Stimulated activated CD4-positive, alpha-beta T cell treated with anti-CD3 and anti-CD28 coated beads, Interleukin-1b, Interleukin-23, amount 100 ng/mL, for 1 hour (primary cell): ENCODE measurements at places on chromosomes 4 and X.

GRCh38 chr4:109183931-109184490 is 118.4 kb downstream of the COL25A1 start:
- no peak for DNase-seq

GRCh38 chrX:74371425-74372222 is 49.7 kb upstream of the SLC16A2 start:
- no peak for DNase-seq

GRCh38 chr4:40399578-40399977 is 64.4 kb downstream of the CHRNA9 start:
- DNase-seq: no peak

DNA sequence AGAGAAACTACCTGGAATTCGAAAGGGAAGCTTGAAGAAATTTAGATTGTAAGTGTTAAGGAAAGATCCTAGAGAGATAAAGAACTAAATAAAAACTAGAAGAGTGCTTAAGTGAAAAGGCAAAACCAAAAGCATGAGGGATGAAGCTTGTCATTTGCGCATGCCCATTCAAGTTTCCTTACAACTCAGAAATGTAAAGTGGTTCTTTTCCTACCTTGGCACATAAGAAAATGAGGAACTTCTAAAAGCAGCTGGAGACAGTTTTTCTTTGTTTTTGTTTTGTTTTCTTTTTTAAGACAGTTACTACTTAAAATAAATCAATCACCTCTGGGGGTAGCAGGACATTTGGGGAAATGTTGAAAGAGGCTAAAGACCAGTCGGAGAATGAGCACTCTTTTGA is 1304.4 kb upstream of the PCDH7 start:
- DNase-seq: no peak

DNA sequence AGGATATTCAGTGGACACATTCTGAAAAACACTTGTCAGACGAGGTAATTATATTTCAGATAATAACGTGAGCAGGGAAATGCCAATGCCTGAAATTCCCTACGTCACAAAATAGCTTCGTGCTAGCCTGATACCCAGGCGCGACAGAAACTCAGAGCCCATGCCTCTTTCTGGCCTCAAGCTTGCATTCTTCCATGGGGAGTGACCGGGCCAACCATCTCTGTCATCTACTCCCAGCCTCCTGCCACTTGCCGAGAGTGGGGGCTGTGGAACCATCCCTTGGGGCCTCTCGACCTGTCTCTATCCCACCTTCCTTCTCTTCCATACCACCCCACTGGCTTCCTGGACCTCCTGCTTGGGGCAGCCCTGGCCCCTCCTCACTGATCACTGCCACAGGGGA is 34.5 kb upstream of the CDKN2AIP start:
- no peak for DNase-seq
